ENCODE measurements at places on chromosomes 12 and 14.

GRCh38 chr14:88303041-88303440, 20.0 kb downstream of the KCNK10 start:
- no peak for DNase-seq

DNA sequence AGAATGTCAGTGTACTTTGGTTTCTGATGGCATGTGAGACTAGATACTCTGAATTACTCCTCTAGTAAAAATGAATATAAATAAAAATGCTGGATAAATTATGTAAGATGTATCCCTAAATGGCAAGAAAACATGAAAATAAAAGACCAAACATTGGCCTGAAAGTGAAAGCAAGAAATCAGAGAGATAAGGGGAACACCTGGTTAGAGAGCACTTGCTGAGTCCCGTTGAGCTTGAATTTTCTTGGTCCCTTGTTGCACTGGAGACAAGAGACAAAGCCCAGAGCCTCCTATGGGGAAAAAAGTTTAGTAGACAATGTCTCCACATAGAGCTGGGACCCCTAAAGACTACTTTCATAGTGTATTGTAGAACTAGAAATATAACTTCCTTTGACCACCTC, 23.9 kb downstream of the RASSF8 start:
- no peak for DNase-seq

DNA sequence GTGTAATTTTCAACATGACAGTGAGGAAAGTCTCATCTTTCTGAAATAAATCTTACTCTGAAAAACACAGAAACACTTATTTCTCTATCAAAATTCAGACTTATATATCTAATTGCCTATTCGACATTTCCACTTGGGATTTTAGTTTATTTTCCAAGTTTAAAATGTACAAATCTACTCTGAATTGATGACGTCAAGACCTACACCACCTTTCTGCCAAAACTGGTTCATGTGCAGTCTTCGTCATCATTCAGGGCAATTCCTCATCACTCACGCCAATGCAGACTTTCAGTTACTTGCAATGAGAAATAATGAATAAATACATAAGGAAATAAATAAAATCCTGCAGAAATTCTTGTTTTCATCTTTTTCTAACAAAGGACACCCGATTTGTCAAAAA, 843.8 kb downstream of the C12orf50 start:
- no peak for DNase-seq

- DNase-seq, result no peak
Observed at GRCh38 chr12:46217541-46218321, 51.1 kb downstream of the SLC38A1 start.

DNA sequence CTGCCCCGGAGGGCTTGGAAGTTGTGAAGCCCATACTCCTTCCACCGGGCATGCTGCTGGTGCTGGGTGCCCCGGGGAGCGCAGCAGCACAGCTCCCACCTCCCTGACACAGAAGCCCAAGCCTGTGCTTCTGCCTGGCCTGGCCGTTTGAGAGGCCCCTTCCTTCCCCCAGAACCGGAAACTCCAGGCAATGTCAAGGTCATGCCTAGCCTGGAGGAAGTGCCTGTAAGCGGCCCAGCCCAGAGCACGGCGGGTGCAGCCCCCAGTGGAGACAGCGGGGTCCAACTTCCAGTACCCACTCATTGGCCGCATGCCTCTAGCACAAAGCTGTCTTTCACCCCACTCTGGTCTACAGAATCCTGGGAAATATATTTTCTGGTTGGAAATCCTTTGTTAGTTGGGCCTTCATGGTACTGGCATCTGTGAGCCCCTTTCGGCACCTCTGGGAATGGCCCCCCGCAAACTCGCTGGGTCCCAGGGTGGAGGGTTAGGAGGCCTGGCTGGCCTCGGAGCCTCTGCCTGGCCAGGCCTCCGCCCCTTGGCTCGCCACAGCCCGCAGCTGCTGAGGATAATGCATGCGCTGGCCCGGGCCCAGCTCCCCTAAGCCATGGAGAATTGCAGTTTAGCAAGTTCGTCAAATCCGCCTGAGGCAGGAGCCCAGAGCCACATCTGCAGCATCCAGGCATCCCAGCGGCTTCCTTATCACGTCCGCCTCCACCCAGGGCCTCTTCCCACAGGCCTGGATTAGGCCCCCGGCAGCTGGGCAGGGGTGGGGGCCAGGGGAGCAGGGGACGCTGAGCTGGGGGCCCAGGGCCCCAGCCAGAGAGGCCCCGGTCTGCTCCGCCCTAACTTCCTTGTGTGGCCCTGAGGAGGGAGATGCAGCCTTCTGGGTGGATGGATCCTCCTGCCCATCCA, 48.9 kb upstream of the DLK1 start:
- no peak for DNase-seq

- DNase-seq, result no peak
Observed at GRCh38 chr12:24979329-24979728, 30.4 kb upstream of the BCAT1 start.

GRCh38 chr14:90569201-90569600, 172.4 kb downstream of the CALM1 start:
- no peak for DNase-seq

DNA sequence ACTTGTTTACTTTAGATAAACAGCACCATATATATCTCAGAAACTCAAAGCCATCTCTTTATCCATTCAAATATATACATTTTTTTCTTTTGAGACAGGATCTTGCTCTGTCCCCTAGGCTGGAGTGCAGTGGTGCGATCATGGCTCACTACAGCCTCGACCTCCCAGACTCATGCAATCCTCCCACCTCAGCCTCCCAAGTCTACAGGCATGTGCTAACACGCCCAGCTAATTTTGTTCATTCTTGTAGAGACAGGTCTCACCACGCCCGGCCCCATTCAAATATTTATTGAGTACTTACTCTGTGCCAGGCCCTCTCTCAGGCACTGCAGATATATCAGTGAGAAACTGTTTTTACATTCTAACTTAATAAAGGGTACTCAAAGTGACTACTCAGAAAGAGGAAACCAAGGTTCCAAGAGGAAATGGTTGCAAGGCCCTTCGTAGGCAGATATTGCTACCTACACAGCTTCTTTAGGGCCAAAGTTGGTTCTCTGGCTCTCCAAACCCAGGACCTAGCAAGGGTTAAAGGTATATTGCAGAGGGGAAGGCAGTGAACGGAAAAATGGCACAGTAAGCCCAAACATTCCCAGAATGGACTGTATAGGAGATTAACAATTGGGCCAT, 2.9 kb downstream of the ATXN3 start:
- no peak for DNase-seq

GRCh38 chr14:63862163-63862562, 9.4 kb downstream of the SYNE2 start:
- DNase-seq, result no peak

GRCh38 chr14:63611078-63611477, 30.6 kb downstream of the WDR89 start:
- DNase-seq, result no peak

- peak; percentile 54 for DNase-seq
Observed at GRCh38 chr14:93430315-93431035, at the start of gene UNC79. Gene UNC79 (plus strand): TSS chr14:93430939. CDS start chr14:93431030, 91 bp downstream.

- DNase-seq, result no peak
Observed at GRCh38 chr12:10171973-10172728, at the start of gene OLR1. Gene OLR1 (minus strand): TSS chr12:10172132. CDS start chr12:10172077, 55 bp downstream.

- DNase-seq, result no peak
Observed at GRCh38 chr14:93107453-93107852, 8.3 kb downstream of the ITPK1 start.

GRCh38 chr12:124217508-124218242, 77.2 kb upstream of the RFLNA start:
- peak; percentile 35 for DNase-seq

Measured in neuronal stem cell (in vitro differentiated cells).